Activated naive CD4-positive, alpha-beta T cell treated with anti-CD3 and anti-CD28 coated beads, Interleukin-2, amount 50 U/mL, for 72 hours (primary cell): ENCODE measurements at places on chromosomes 1 and 21. TPM values are rescaled to one million over a fixed set of nuclear protein-coding genes. Genes with fewer than 3 reads are reported as not detected.

GRCh38 chr21:39489380-39489924 lies 37.7 kb downstream of the SH3BGR start:
- no peak for DNase-seq

GRCh38 chr21:31360717-31361116 lies 16.7 kb upstream of the TIAM1 start:
- DNase-seq: no peak

SLAMF6 gene
- total RNA-seq: 48.3 TPM

TNFRSF1B gene
- total RNA-seq: 143 TPM

GJA8 gene
- not detected for total RNA-seq

DNA sequence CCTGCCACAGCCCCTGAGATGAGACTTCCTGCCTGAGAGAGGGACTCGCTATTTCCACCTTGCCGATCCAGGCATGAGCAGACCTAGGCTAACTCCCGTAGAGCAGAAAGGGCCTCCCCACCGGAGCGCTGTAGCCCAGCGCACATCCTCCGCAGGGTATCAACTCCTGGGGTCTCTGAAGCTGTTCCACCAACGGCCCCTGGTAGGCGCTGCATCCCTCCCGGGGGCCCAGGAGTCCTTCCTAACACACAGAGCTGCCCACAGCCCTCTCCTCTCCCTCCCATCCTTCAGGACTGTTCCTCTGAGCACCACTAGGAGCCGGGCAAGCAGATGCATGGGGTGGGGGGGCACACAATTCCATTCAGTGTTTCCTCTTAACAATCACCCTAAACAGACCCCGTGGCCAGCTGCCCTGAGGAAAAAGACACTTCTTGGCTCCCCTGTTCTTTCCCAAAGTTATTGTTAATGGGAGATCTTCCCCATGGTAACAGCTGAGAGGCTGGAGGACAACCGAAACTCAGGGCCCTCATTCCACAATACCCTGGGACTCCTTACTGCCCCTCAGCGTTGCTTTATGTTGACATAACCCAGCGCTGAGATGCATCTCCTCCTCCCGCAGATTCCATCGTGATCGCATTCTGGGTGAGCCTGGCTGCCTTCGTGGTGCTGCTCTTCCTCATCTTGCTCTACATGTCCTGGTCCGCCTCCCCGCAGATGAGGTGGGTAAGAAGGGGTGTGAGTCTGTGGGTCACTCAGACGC lies 7.5 kb downstream of the MRAP start:
- no peak for DNase-seq

- DNase-seq: no peak
Measured at GRCh38 chr1:86636898-86637297, 67.5 kb upstream of the SH3GLB1 start.

DNA sequence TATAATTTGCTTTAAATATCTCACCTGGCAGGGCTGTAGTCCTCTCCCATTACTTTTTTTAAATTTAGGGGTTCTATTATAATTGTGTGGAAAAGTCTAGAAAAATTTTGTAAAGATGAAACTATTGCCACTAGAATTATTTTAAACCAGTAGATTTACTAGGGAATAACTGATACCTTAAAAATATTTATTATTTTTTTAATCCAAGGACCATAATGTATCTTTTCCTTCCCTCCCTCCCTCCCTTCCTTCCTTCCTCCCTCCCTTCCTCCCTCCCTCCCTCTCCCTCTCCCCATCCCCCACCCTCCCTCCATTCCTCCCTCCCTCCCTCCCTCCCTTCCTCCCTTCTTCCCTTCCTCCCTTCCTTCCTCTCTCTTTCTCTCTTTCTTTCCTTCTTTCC lies 90.5 kb downstream of the DNM3 start:
- no peak for DNase-seq

DNA sequence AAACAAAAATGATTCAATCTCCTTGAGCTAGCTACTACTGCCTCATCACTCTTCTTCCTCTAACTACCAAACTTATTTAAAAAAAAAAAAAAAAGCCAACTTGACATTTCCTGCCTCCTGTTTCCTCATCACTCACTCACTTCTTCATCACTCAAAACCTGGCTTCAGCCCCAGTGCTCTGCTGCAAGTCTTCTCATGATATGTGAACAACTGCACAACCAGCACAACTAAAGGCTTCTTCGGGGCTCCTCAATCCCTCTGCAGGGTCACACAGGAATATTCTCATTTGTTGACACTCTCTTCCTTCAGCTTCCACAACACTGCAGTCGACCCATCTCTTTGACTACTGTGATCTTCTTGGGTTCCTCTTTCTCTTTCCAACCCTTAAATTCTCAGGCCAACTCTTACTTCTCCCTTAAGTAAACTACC lies 7.6 kb downstream of the MTF1 start:
- no peak for DNase-seq
